ENCODE measurements at places on chromosomes 12 and 14.

DNA sequence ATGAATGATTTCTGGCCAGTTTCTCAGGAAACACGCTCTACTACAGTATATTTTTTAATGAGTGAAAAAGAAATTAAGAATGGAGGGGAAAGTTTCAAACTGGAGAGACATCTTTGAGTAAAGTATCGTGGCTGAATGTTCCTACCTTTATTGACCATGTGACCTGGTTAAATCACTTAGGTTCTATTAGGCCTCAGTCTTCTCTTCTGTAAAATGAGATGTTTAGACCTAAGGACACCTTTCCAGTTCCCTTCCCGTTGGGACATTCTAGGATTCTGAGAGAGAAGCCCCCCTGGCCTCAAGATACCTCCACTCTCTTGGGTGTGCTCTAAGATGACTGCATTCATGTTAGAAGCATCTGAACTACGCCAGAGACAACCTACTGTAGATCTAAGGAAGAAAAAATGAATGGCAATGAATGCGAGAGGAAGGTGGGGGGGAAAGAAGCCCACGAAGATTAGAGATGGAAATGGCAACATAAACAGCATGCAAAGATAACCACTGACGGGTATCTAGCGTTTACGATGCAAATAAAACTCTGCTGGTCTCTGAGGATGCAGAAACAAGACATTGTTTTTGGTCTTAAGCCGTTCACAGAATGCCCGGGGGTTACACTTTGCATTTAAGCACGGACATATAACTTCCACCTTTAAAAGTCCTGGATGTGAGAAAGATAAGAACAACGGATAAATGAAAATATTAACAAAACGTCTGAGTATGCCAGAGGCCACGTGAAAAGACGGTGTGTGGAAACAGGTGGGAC is 599 bp upstream of the CPSF6 start:
- DNase-seq = no peak

DNA sequence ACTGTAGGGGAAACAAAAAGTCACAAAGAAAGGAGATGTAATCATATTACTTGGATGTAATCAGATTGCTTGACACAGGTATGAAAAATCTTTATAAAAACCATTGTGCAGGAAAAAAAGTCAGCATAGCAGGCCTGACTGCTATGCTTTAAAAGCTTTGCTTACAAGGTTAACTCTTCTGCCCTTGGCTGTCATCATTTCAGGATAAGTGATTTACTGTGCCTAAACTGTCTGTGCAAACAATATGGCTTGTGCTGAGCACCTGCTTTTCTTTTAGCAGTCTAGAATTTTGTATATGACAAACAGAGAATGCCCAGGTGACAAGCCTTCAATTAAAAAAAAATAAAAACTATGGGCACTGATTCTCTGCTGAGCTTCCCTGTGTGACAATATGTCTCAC is 63.8 kb upstream of the PLEKHG7 start:
- DNase-seq = no peak

- DNase-seq = no peak
Observed at GRCh38 chr12:52519387-52519703, 849 bp downstream of the KRT5 start.

GRCh38 chr14:104137297-104138097 is 890 bp upstream of the KIF26A start:
- peak; percentile 72 for DNase-seq

GRCh38 chr12:115511986-115512711 is 765.3 kb downstream of the MED13L start:
- no peak for DNase-seq

- DNase-seq = no peak
Observed at GRCh38 chr14:102170061-102170460, 30.4 kb downstream of the WDR20 start.

DNA sequence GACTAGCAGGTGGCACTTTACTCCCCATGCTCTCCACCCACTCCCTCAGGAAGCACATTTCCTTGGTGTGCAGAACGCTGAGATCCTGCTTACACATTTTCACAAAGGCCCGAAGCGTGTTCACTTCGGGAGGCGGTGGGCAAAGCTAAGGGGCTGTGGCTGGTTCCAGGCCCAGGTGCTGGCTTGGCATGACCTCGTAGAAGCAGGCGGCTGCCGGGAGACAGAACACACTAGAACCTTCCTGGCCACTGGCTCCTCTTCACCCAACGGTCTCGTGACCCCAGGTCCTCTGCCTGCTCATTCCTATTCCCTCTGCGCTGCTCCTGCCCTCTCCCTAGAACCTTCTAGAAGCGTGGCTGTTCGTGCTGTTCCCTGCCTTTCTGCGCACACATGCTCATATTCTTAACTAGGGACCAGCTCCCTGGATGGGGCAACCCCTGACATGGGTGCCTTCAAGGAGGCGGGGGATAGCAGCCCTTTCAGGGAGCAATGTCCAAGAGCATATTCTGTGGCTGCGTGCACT is 43.3 kb downstream of the ATP23 start:
- no peak for DNase-seq

DNA sequence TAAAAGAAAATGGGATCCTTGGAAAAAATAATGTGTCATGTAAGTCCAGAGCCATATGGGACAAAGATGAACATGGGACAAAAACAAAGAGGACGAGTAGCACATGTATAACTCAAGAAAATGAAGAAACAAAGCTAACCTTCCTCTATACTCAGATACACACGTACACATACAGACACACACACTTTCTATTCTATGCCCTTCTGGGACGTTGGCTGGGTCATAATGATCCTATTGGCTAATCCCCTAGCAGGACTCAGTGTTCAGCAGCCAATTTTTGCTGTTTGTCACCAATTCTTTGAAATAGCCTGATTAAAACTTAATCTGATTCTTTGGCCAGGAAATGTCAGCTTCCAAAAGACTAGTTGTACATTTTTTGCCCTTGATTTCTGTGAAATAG is 189.4 kb upstream of the FOXG1 start:
- DNase-seq = no peak

DNA sequence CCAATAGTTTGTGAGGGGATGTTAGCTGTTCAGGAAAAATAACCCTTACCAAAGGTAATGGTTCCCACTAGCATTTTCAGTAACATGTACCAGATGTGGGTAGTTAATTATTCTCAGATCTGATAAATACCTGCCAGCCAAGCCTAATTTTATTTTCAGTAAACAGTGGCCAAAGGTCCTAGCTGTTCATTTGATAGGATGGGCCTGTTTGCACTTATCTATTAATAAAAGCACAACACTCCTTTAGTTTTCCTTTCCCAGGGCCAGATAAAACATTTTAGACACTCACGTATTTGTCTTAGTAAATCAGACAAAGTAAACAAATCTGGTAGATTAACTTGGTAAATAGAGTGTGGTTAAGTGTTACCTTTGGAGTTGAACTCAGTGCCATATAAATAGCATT is 345.1 kb downstream of the RAD51B start:
- no peak for DNase-seq

DNA sequence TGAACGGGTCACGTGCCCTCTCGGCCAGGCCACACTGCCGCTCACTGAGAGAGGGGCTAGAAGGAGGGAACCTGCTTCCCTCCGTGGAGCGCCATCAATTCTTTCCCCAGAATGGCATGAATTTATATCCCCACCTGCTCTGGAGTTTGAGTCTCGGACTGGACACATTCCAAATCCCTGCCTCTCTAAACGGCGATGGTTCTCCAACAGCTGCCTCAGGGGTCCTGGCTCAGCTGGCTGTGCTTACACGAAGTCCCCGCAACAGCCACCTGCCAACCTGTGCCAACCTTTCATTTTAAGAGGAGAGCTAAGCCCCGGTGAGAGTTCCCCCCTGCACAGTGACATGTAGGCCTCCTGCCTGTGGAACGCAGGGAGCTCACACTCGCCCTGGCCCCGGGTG is 73.2 kb downstream of the RIMBP2 start:
- DNase-seq = no peak

DNA sequence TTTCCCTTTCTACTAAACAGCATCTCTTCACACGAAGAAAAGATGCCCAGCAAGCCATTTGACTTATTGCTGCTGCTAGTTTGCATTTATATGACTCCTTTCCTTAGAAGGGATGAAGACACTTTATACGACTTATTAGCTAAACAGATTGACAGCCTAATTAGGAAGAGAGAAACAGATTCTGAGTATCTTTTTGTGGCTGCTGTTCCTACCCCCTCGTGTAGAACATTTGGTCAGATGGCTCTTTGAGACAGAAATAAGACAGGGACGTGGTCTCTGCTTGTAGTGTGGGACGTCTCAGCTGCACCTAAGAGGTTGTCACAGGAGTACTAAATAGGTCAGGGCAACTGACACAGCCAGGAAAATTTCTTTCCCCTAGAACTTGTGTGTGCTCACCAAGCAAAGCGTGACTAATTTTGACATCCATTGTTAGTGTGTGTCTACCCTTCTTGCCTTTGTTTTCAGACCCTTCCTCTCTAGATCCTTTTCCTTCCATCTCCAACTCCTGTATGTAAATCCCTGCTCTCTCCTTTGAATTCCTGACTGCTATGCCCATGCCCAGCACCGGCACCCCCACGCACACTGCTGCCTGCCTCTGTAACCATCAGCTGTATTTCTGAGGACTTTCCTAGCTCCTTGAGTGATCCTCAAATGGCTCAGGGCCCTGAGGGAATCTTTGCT is 83.2 kb downstream of the DAD1 start:
- no peak for DNase-seq

DNA sequence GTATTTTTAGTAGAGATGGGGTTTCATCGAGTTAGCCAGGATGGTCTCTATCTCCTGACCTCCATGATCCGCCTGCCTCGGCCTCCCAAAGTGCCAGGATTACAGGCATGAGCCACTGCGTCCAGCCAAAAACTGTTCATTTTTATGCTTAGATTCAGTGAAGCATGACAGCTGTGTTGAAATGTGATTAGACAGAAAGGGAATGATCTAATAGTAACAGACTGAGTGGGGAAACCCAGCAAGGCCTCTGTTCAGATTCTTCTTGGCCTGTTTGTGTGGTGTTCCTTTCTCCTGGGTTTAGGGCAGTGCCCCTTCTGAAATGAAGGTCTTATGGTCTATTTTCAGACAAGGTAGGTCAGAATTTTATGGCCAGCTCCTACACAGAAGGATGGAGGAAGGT is 11.8 kb upstream of the ABCD4 start:
- DNase-seq = no peak

GRCh38 chr12:57852200-57852599 is 5.7 kb upstream of the CTDSP2 start:
- no peak for DNase-seq

DNA sequence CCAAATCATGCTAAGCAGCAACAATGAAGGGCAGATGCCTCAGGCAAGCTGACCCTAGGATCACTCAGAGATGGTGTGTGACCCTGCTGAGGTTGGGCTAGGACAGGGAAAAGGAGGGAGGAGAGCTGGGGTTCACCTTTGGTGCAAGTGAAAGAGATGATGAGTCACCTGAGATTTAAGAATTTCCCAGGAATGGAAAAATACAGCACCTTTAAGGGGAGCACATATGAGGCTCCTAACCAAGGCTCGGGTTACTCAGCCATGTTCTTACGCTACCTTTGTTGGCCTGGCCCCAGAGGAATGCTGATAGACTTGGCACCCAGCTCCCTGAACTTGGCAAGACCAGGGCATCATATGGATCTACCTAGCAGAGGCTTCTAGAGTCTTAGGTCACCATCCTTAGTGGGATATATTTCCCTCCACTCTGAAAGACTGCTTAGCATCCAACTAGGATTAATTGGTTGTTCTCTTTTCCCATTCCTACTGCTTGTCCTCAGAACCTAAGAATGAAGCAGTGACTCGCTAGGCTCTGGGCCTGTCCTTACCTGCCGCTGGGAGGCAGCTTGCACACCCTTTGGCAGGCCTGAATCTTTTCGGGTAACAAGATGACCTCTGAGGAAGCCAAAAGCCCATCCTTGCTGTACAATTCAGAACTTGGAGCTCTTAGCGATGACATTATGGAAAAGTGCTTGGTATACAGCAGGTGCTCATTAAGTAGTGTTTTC is 4.0 kb upstream of the NAA25 start:
- no peak for DNase-seq

DNA sequence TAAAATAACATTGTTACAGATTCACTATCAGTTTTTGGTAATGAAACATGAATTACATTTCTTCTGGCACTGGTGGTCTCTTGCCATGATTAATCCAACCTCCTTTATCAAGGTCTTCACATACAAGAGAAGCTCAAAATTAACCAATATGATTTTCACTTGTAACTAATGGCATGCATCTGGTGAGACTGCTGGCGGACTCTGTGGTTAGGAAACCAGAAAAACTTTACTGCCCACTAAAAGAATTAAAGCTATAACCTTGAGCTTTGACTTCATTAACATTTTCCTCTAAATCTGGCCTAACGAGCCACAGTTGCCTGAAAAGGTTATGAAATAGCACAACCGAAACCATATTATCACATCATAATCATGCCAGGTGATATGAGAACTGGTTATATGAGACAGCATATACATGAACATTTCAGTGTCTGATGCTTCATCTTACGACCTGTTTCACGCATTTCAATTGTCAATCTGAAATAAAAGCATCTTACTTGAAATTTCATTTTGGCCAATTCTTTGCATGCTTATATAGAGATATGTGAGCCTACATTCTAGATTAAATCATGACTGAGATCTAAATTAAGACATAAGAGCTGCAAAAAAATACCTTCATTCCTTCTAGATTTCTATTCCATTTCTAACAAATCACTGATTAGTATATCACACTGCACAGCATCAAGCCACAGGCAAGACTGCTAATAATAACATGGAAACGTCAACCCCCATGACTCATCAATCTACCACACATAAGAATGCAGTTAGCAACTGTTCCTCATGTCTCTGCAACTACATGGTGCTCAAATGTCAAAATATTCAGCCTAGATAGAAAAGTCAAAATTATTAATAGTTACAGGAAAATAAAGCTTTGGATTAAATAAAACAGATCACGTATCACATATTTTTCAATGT is 89.3 kb downstream of the OSBPL8 start:
- peak; percentile 67 for DNase-seq

DNA sequence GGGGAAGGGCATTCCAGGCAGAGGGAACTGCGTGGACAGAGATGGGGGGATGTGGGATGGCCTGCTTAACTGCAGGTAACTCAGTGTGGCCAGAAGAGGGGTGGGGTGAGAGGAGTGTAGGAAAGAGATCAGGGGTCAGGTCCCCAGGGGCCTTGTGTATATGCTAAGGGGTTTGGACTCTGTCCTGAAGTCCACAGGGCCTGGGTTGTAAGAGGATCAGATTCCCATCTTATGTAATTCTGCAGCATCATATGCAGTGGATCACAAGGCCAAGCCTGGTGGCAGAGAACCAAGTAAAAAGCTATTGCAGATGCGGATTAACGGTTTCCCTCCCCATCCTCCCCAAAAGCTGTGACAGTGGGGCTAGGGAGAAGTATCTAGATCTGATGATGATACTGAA is 8.7 kb downstream of the TCTN1 start:
- no peak for DNase-seq
